Astrocyte of the spinal cord (primary cell): ENCODE measurements at places on chromosomes 3 and 15.

- no peak for DNase-seq
Measured at GRCh38 chr3:56795829-56796185, 5.9 kb downstream of the ARHGEF3 start.

- DNase-seq, result no peak
Measured at GRCh38 chr3:117165176-117165575, 455.6 kb downstream of the TUSC7 start.

DNA sequence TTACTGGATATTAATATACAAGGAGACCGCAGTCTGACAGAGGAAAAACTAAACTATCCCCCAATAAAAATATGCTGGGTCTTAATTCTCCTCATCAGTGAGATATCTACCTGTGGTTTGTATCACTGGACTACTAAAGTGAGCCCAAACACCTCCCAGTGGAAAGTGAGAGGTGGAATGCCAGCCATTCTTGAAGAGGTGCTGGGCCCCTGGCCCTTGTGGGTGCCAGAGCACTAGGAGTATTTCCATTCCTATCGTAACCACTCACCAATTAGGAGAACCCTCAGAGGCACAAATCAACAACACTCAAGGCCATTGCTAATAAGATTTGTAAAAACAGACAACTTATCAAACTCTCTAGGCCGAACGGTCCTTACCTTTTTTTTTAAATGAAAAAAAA, 121.5 kb upstream of the TSPAN3 start:
- no peak for DNase-seq

- no peak for DNase-seq
Measured at GRCh38 chr15:39741258-39741657, 41.4 kb downstream of the FSIP1 start.

- no peak for DNase-seq
Measured at GRCh38 chr15:101523560-101523940, 34.0 kb upstream of the PCSK6 start.

DNA sequence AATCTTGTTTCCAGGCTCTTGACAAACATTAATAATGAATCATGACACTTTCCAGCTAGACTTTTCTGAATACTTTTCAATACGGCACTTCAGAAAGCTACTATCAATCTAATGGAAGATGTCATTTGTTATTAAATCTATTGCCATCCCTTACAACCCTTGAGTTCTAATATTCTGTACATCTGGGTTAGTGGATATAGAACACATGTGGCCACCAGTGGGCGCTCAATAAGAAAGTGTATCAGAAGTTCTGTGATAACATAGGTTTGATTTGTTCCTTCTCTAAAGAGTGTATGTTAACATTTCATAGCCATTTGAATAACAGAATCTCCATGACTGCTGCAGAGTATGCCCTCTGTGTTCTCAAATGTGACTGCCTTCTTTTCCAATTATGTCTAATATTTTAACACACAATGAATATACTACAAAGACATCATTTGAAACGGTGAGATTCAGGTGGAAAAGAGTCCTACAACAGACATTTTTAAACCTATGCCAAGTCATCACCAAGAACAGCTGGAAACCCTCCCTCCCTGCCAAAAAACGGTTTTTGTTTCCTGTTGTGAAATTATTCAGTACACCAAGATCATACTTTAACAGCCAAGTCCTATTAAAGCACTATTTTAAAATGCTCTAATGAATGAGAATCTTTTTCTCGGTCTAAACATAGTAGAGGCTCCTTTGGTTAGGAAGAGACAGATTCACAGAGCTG, 22.2 kb downstream of the ALDH1A2 start:
- peak; percentile 35 for DNase-seq

DNA sequence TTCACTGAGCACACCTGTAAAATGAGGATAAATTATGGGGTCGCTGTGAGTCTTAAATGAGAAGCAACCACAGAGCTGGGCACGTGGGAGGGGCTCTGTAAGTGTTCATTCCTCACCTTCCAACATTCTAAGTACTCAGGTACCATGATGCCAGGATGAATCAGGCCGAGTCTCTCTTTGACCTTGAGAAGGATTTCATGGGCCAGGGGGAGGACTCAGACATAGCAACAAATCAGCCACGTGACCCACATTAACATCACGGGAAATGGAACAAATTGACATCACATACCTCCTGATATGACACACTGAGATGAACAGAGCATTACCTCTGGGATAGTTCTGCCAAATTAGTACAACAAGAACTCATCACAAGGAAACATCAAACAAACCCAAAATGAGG, 35.2 kb upstream of the USP3 start:
- DNase-seq, result no peak

DNA sequence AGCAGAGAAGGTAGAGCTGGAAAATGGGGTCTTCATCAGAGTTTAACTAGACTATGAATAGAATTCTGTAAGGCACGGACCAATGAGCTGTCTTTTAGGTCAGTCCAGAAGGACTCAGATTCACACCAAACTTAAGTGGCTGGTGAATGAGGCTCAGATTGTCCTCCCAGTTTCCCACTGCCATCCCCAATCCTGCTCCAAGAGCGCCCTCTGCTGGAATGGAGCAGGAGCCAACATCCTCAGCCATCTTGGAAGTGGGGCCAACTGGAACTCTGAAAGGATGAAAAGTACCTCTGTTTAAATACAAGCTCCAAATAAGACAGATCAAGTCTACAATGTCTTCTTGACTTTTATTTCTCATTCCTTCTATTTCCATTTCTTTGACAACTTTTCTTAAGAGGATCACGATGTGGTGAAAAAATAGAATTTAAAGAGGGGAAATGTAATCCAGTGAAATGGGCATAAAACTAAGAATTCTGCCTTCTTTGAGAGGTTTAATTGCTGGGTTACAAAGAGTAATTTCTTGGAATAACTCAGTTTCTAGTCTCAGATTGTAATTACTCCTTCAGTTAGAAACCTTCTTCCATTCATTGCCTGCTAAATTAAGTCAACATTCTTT, 217.1 kb upstream of the TPRG1 start:
- peak; percentile 91 for DNase-seq

GRCh38 chr15:58284293-58284692, 146.1 kb downstream of the AQP9 start:
- no peak for DNase-seq

GRCh38 chr15:57333487-57333886, 42.8 kb upstream of the CGNL1 start:
- DNase-seq, result peak; percentile 42

GRCh38 chr3:49411535-49411967, 225 bp downstream of the RHOA start:
- DNase-seq, result no peak

GRCh38 chr3:152638707-152639450, 196.1 kb upstream of the P2RY1 start:
- peak; percentile 16 for DNase-seq
